ENCODE measurements at places on chromosomes 1 and 21. TPM values are rescaled to one million over a fixed set of nuclear protein-coding genes. Genes with fewer than 3 reads are reported as not detected.

DNA sequence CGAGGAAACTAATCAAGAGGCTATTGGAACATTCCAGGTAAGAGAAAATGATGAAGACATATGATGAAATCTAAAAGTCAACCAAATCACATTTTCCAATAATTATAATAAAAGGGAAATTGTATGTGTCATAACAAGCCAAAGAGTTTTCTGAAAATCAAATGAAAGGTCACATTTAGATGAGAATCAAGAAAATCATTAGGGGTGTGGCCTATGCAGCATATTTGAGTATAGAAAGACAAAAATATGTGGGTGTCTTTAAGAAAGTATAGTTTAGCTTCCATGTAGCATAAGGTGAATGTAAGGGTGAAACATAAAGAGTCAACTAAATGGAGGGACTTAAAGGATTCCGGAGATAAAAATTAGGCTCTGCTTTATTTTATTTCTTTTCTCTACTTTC is 9.2 kb upstream of the RNPC3 start:
- DNase-seq: no peak

DNA sequence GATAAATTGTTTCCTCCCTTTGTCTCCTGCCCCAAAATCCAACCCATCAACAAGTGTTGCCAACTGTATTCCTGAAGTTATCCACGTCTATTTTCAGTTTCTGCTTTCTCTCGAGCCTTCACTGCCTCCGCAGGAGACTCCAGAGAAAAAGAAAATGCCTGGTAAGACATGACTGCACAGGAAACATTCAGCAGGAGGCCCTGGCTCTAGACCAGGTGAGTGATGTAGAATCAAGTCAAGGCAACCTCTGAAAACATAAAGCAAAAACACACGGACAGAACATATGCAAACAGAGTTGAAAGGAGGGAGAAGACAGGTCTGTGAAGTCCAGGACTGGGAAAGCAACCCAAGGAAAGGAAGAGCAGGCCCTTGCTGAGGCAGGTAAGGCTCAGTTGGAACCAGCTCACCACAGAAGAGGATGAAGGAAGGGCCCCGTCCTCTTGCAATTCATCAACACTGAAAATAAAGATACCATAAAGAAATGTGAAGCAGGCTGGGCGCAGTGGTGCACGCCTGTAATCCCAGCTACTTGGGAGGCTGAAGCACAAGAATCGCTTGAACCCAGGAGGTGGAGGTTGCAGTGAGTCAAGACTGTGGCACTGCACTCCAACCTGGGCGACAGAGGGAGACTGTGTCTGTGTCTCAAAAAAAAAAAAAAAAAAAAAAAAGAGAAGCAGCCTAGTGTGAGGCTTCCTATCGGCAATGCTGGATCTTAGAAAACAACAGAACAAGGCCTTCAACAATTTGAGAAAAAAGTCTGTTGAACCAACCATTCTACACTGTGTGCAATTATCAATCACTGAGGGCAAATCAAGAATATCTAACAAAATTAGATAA is 8.8 kb downstream of the NOL9 start:
- DNase-seq: peak; percentile 32

- peak; percentile 20 for DNase-seq
These were observed 10.4 kb upstream of the WNT3A start for GRCh38 chr1:227996187-227996950.

DNA sequence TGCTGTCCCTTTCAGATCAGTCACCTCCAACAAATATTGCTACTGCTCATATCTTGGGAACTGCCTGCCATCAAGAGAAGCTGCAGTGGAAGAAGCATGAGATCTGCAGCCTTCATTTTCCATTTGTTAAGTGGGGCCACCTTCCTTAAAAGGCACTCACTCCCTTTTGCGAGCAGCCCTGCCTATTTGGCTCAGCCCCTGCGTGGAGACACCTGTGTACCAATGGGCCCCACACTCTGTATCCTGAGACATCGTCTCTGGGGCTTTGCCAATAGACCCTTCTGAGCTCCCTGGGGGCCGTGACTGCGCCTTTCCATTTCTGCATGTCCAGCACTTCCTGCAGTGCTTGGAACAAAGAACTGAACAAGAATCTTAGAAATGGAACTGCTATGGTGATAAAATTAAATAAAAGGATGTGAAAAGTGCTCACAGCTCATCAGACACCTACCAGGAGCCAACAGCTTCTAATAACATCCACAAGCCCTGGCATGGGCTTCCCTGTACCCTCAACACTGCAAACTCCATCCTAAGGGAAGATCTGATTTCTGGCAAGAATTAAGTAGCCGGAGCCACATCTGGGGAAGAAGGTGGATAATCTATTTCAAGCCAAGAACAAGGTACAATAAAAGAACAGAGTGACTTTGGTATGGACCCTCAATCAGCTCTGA is 36.7 kb downstream of the PARP1 start:
- DNase-seq: no peak

- no peak for DNase-seq
These were observed 78.3 kb downstream of the VWA5B1 start for GRCh38 chr1:20368866-20369470.

DNA sequence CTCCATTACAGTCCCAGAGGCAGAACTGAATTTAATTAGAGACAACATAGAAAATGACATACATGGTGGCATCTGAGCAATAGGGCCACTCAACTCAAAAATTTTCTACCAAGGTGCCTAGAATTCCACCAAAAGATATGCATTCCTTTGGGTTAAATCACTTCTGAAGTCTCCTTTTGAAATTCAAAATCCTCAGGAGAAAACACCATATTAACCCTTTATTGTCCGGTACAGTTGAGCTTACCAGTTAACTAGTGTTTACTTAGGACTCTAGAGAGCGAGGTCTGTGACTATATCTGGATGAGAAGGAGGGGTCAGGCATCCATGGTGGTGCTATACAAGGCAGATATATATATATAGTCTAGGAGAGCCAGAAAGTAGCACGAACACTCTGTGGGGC is 355.6 kb upstream of the CAMK1G start:
- DNase-seq: no peak

DNA sequence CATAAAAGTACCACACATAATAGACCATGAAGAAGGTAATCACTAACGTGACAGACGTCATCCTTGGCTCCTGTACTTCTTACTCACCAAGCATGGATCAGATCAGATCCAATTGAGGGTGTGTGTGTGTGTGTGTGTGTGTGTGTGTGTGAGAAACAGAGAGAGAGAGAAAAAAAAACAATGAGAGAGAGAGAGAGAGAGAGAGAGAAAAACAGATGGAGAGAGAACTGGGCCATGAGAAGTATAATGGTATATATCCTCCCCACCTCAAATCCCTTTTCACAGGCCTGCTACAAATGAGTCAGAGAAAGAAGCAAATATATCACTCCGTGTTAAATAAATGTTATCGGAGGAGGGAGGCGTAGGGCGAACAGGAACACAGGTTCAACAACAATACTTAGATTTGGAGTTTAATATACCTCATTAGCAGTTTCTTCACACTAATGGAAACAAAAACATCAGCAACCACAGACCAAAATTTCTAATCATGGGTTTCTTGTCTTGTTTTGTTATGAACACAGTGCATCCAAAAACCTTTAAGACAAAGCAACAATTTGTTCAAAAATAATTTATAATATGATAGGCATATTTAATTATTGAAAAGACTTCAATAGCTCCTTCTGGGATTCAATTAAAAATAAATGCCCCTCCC is 45.3 kb downstream of the TIAM1 start:
- no peak for DNase-seq

DNA sequence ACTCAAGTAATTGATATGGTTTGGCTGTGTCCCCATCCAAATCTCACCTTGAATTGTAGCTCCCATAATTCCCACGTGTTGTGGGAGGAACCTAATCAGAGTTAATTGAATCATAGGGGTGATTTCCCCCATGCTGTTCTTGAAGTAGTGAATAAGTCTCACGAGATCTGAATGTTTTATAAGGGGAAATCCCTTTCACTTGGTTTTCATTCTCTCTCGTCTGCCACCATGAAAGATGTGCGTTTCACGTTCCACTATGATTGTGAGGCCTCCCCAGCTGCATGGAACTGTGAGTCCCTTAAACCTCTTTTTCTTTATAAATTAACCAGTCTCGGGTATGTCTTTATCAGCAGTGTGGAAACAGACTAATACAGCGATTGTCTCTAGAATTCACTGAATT is 135.4 kb downstream of the BACH1 start:
- no peak for DNase-seq

- DNase-seq: no peak
These were observed 160.6 kb upstream of the C21orf91 start for GRCh38 chr21:17979763-17980162.

DNA sequence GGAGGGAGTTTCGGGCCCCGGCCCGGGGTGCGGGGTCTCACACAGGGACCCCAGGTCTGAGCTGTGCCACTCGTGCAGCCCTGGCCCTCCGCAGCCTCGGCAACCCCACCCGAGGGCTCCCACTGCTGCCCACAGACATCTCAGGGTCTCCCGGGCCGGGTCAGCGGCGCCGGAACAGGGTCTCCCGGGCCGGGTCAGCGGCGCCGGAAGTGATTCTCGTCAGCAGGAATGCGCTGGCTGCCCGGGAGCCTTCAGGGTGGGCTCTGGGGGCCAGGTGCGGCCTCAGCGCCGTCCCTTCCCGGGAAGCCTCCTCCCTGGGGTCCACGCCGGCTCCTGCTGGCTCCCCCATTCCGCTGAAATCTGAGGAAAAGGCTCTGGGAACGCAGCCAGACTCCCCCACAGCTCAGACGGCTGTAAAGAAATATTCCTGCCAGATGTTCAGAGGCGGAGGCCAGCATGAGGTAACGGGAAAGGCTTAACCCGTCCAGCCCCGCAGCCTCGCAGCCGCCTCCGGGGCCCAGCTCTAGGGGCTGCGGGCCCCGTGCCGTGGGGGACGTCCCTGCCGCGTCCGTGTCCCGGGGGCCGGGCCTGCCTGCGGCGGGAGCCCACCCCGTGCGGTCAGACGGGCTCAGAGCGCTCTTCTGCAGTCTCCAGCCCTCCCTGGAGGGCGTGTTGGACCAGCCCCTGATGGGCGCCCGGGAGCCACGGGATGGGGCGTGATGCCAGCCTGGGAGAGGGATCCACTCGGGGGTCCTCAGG is 8.7 kb upstream of the COL6A1 start:
- DNase-seq: no peak

- DNase-seq: peak; percentile 37
These were observed 78.6 kb upstream of the SOD1 start for GRCh38 chr21:31580866-31581276.

DNA sequence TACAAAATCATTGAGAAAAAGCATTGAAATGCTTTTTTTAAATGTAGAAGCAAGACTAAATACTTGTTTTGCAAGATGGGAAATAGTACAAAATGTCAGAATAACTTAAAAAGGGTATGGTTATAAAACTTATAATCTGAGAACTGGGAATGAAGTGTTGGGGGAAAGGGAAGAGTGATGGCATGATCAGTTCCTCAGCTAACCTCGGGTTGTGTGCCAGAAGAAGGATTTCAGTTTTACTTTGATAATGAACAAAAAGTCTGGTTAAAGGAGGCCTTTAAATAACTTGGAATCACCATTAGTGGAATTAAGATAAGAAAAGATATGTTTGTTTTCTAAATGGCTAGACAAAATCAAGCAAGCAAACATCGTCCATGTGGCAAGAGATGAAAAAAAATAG is 20.7 kb downstream of the NEK7 start:
- DNase-seq: no peak

- DNase-seq: no peak
These were observed 12.4 kb upstream of the POFUT2 start for GRCh38 chr21:45299864-45300785.

- DNase-seq: peak; percentile 89
These were observed 119.5 kb downstream of the EPHB2 start for GRCh38 chr1:22830041-22830566.

- no peak for DNase-seq
These were observed 5.5 kb upstream of the KLF17 start for GRCh38 chr1:44113095-44113609.

- no peak for DNase-seq
These were observed 2.5 kb upstream of the TNFRSF18 start for GRCh38 chr1:1208713-1209433.

- peak; percentile 56 for DNase-seq
These were observed 58.8 kb upstream of the SPATA6 start for GRCh38 chr1:48530727-48531351.

- DNase-seq: no peak
These were observed 3.1 kb downstream of the GABRD start for GRCh38 chr1:2022063-2022770.

DNA sequence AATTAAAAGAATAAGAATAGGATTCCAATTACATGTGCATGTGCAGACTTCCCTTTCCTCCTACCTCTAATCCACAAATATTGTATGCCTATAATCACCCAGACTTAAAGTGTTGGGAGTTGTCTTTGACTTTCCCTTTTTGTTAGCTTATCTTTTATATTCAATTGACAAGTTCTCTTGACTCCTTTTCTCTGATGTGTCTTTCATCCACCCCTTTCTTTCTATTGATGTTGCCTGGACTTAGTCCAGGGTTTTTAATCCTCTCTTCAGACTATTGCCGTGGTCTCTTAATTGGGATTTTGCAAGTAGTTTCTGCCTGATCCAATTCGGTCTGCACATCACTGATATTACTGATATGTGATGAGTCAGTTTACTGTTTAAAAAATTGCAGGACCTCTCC is 170.9 kb downstream of the LHX8 start:
- DNase-seq: no peak

- no peak for DNase-seq
These were observed 558 bp downstream of the USP1 start for GRCh38 chr1:62437273-62437940.

DNA sequence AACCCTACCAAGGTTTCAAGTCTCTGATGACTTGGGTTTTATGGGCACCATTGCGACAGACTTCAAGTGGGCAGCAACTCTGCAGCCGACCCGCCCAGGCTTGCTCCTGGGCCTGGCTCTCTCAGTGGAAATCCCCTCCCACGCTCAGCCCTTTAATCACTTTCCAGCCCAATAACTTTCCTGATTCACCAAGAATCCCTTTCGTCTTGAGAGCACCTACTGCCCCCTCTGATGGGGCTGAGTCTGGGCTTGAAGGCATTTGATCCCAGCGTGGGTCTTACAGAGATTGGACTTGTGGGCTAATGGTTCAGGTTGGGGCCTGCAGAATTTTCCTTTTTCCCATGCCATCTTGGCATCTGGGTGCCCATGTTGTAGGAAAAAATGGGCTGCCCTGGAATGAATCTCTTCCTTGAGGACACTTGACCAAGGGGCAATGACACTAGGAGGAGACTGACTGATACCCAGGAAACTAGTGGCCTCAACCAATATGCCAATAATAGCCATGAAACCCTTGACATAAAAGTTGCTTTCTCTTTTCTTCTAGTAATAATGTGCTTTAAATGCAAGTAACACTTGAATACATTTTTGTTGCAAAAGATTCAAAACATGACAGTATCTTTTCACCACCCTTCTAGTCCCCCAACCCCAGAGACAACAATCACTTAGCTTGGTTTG is 7.8 kb upstream of the PHLDA3 start:
- peak; percentile 99 for DNase-seq

The CD84 gene
- not detected for total RNA-seq

The MXRA8 gene
- not detected for total RNA-seq

The LCE1F gene
- 20.7 TPM for total RNA-seq

The EPS8L3 gene
- total RNA-seq: not detected

The TSPEAR gene
- total RNA-seq: not detected

The LIPI gene
- not detected for total RNA-seq

The CRYAA gene
- total RNA-seq: not detected

The RAB7B gene
- total RNA-seq: 25.8 TPM

The NPPB gene
- not detected for total RNA-seq

The CLIC4 gene
- 547 TPM for total RNA-seq

The LCE3D gene
- 1.2 TPM for total RNA-seq

The RHBDL2 gene
- total RNA-seq: 7.5 TPM

Data from mammary epithelial cell (primary cell).